ENCODE measurements at places on chromosomes 4 and X.

DNA sequence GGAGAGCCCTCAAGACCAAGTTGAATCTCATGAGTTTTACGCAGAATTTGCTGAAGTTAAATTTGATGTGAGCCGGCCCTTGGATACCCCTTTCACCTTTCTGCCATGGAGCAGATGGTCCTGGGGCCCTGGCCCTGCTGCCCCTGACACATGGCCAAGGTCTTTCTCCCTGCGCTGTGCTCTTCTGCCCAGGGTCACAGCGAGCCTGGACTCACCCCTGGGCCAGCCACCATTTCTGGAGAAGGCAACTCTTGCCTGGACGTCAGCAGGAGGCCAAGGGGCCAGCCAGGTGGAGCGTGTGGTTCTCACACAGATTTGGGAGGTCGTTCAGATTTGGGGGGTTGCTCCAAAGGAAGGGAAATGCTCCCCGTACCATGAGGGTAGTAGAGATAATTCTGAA, 30.0 kb downstream of the PCGF3 start:
- DNase-seq = no peak

- DNase-seq = no peak
Measured at GRCh38 chr4:19455196-19455595, 796.5 kb upstream of the SLIT2 start.

GRCh38 chr4:175970072-175970471, 95.6 kb upstream of the WDR17 start:
- DNase-seq = no peak

- no peak for DNase-seq
Measured at GRCh38 chr4:186500721-186501304, 54.6 kb downstream of the MTNR1A start.

DNA sequence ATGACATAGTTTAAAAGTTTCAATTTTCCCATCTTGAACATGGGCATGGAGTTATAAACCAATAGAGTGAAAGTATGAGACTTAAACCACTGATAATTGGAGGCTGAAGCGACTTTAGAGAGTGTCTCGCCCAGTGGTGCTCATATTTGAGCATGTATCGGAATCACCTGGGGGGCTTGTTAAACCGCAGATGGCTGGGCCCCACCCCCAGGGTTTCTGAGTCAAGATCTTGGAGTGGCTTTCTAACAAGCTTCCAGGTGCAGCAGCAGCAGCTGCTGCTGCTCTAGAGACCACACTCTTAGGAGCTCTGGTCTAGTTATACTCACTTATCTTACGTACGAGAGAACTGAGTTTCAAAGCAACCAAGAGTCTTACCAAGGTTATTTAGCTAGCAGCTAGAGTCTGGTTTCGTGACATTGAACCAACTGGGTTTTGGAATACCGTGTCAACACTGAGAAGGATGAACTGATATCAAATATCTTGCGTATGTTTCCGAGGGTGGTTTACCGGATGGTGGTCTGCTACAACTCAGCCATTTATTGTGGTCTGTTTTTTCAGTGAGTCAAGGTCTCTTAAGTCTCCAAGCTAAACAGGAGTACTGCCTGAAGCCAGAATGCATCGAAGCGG, 5.9 kb downstream of the PHEX start:
- no peak for DNase-seq

- DNase-seq = peak; percentile 40
Measured at GRCh38 chr4:122285285-122285684, 93.5 kb upstream of the ADAD1 start.

- DNase-seq = peak; percentile 77
Measured at GRCh38 chr4:112552668-112553067, 36.7 kb upstream of the NEUROG2 start.

GRCh38 chrX:136321532-136321931, 20.8 kb downstream of the ADGRG4 start:
- DNase-seq = no peak

DNA sequence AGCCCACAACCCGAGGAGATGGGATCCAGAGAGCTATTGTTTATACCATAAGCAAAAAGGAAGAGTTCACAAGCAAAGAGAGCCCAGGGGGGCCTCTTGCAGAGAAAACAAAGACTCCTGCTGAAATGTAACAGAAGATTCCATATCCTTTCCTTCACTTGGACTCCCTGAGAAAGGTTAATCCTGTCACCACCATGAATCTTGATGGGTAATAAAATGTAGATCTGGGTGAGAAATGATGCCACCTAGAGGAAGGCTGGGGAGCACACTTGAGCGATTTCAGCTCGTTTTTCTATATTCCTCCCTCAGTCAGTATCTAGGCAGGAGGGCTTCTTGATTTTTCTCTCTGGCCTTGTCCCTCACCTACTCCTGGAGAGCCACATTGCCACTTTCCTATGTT, 10.2 kb upstream of the KCNE5 start:
- peak; percentile 23 for DNase-seq

DNA sequence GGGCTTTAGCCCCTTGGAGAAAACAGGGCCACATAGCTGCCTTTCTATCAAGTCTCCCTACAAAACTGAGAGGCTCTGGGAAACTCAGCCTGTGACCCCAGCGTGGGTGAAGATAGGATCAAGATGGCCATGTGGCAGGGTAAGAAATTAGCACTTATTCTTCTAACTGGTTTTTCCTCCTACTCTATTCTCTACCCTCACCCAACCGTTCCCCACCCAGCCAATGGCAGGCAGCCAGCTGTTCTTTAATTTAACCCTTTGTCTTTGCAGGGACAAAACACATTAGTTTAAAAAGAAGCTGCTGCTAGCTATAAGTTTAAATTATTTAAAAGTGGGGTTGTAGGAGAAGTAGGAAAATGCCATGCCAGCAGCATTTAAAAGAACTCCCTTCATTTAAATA, 2.8 kb downstream of the CLCN5 start:
- no peak for DNase-seq

DNA sequence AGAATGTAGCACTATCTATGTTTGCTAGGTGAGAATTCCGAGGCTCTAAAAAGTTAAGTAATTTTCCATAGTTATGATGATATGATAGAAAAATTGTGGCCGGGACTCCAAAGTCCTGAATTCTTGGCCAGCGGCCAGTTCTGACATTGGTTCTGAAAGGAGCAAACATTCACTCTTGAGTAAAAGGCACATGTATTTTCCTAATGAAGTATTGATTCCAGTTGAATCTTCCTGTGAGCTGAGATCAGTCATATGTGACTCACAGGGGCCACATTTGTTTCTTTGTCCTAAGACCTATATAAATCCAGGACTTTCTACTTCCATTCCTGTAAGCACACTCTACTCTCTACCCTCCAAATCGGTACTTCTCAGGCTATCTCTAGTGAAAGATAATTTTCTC, 349.9 kb downstream of the BMPR1B start:
- DNase-seq = peak; percentile 88

All from fibroblast of mammary gland (primary cell).